Glomerular endothelial cell (primary cell): ENCODE measurements at places on chromosomes 5 and 9.

- DNase-seq: no peak
Measured at GRCh38 chr5:124237206-124237695, 509.2 kb downstream of the ZNF608 start.

DNA sequence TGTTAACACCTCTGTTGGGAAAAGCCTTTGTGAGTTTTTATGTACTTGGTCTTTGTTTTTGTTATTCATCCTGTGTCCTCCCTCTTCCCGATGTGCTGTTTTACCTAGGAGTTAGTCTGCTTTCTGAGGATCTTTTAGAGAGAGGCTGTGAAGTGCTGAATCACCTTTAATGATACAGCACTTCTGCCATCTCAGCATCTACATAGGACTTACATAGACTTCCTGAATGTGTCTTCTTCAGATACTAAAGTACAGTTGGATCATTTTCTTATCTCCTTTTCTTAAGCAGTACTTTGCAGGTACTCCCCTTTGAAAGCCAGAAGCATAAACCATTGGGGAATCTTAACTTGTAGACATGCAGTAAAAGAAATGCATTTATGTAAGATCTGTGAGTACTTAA, 31.5 kb downstream of the OTULIN start:
- DNase-seq: no peak

DNA sequence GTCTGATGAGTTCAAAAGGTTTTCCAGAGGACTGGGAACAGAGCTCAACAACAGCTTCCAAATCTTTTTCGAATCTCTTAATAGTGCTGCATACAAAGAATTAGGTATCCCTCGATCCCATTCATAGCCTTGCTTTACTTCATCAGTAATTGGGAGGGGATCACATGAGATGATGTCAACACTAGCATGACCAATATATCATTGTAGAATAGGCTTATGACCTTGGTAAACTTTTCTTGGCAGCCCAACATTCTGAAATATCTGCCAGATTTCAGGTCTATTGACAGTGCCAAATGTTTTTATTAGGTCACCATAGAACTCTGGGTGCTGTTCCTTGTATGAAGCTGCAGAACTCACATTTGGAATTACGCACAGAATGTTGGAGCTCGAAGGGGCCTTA, 228.9 kb downstream of the FGF10 start:
- DNase-seq: no peak

DNA sequence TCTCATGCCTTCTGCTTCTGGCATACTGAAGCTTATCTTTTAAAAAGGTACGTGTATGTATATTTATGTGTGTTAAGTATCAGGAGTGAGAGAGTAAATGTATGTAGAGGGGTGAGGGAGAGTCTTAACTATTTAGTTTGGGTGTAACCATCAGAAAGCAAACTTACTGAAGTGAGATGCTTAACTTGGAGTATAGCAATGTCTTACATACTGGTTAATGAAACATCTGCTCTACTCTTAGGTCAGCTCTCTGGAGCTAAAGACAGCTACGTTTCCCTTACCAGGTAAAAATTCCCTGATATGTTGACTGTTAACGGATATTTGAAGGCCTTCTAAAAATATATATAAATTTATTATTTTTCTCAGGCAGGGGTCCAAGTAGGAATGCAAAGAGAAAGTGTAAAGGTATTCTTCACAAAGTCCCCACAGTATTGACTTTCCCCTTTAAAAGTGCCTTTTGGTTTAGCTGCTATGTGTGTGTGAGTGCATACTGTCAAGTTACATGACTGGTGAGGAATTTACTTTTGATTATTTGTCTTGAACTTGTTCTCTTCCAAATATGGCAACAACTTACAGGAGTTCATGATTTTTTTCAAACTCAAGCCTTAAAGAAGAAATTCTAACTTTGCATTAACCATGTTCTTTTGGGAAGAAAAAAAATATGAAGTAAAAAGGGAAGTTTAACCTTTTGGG, 12.3 kb upstream of the C5orf24 start:
- no peak for DNase-seq

DNA sequence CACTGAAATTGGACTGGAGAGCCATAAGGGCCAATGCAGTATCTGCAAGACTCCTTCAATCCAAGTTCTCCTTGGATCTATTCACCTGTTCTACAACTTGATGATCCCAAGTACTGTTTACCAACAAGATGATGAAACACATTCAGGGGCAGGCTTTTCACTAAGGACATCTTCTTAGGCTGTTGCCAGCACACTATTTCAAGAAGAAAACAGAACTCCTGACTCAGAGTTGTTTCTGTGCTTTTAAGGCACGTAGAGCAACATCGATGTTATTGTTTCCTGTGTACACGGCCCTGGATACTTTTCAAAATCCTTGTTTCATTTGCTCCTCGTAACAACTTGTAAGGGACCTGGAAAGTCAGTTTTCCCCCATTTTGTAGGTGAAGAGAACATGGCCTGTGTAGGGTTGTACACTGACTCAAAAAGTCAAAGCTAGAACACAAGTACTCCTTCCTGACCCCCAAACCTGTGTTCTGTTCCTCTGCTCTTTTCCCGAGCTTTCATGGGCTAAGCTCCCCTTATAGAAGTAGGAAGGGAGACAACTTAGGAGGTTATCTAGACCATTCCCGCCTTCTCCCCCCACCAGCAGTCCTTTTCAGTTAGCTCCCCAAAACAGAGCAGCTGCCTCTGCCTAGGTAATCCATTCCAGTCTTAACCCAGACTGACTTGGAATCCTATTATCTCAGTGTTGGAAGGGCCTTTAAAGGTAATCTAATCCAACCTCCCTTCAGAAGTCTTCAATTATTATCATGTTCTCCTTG, 5.2 kb upstream of the MGAT1 start:
- DNase-seq: no peak

- DNase-seq: no peak
Measured at GRCh38 chr5:98206566-98206965, 566.9 kb upstream of the RGMB start.

- DNase-seq: no peak
Measured at GRCh38 chr9:89398621-89399020, 80.3 kb downstream of the SECISBP2 start.

DNA sequence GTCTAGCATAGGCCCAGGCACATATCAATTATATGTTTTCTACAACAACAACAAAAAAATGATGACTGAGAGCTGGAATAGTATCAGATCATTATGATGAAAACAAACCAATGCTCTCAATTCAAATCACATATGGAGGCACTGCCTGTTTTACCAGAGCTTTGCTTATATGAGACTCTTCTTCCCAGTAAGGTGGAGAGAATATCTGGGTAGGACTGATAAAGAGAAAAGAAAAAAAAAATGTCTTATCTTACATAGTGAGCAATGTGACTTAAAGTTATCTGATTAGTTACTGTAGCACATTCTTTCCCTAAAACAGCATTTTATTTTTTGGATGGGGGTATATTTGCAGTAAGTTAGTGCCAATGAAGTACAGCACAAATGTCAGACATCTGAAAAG, 154.8 kb downstream of the RAB3C start:
- DNase-seq: no peak

- no peak for DNase-seq
Measured at GRCh38 chr5:128084228-128085167, 932 bp downstream of the SLC12A2 start.

DNA sequence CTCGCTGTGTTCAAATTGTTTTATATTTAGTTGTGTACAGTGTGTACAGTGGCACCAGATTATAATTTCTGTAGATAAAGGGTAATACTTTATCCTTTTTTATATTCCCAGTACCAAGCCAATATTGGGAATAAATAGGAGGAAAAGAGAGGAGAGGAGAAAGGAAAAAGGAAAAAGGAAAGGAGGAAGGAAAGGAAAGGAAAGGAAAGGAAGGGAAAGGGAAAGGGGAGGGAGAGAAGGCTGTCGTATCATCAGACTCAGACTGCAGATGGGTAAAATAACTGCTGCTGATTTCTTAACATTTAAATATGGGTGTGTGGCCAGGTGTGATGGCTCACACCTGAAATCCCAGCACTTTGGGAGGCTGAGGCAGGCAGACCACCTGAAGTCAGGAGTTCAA, 51.0 kb downstream of the C5orf22 start:
- DNase-seq: no peak

DNA sequence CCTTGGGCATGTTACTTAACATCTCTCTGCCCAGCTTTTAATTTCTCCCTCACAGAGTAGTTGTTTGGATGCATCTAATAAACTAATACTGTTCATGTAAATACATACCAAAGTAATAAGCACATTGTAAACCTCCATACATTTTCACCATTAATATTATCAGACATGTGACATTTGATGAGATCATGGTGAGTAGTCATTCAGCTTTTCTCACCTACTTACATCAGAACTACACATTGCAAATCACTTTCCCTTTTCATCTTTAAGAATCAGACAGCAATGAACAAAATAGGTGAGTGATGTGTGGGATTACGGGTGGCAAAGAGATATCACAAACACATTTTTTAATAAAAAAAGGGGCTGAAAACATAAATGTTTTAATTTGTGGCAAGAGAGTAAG, 89.3 kb downstream of the JAKMIP2 start:
- DNase-seq: no peak

DNA sequence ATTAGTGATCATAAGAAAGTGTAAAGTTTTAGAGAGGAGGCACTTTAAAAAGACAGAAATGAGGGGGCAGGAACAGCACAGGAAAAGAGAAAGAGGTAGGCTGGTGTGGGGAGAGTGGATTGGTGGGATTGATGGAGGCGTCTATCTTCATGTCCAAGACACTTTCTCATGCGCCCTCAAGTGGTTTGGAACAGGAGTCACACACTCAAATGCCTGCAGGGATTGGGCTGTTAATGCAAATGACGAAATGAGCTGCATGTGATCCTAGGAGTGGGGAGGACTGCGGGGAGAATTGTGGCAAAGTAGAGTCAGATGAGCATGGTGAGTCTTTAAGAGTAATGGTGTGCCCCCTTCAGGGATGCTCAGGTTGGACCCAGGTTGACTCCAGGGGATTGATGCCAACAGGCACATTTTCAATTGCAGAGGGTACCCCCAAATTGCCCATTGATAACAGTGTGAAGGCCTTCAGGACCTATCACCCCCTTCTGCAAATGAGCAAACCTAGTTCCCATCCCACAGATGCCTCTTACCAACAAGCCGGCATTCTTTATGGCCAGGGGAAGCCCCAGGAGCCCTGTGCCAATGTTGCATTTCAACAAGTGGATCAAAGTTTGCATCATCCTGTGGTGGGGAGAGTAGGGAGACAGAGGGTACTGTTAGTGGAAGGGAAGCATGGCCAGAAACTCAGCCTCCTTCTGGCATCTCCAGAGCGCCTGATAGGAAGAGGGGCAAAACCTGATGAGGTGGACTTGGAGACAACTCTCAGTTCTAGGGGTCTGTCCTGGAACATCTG, 5.3 kb downstream of the SLC36A3 start:
- no peak for DNase-seq

DNA sequence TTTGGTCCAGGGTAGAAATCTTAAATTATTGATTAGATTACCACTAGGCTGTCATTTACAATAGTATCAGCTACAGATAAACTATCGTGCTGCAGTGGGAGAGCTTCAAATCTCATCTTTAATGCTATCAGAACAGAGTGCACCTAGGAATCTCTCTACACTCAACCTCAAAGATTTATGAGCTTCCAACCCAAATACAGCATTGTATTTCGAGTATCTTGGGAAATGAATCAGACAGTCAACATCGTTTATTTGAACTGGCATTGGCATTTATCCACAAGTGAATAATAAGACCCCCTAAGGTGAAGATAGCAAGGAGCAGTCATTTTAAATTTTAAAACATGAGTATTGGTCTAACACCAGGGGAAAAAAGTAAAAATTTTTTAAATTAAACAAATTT, 1203.2 kb downstream of the CDH12 start:
- DNase-seq: no peak

DNA sequence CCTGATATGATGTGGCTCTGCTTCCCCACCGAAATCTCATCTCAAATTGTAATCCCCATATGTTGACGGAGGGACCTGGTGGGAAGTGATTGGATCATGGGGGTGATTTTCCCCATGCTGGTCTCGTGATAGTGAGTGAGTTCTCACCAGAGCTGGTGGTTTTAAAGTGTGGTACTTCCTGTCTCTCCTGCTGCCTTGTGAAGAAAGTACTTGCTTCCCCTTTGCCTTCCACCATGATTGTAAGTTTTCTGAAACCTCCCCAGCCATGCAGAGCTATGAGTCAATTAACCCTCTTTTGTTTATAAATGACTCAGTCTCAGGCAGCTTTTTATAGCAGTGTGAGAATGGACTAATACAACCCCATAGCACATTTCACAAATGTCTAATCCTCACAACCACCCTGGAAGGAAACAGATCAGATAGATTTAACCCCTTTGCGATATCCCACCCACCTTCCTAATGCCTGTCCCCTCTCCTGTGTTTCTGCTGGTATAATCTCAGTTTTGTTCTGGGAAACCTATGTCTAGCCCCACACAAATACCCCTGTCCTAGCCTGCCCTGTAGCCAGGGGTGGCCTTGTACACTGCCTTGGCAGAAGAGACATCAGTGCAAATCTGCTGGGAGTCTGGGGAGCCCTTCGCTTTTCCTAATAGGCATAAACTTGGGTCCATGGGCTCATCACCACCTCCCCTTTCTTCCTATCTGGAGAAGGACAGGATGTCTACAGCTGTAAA, 157.0 kb upstream of the RAI14 start:
- no peak for DNase-seq

DNA sequence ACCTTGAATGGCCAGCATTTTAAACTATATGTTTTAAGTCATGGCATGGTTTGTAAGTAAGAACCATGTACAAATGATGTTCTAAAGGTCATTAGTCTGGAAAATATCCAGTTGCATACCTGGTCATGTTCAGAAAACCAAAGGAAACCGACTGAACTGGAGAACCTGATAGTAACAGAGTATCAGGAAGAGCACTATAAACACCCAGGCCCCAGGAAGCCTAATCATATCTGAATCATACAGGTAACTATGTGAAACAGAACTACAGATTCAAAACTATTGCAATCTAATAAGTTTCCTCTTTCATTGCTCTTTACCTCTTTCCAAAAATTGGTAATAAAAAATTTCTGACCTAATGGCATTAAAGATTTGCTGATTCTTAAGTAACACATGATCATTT, 500.3 kb downstream of the ARHGEF28 start:
- DNase-seq: no peak

GRCh38 chr9:105146677-105147076, 97.8 kb upstream of the SLC44A1 start:
- no peak for DNase-seq

DNA sequence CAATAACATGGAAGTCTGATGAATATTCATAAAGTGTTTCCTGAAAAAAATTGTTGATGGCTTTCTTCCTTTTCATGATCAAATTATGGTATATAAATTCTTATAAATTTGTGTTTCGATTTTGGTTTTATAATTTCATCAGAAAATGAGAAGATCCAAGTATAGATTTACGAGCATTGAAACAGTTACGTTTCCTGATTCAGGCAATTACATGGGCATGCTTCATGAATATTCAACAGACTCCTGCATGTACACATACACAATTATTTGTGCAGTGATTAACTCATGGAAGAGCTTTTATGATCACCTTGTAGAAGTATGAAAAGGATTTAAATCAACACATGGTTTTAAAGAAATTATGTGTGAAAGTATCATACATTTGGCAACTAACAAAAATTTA, 136.7 kb downstream of the MPDZ start:
- no peak for DNase-seq

DNA sequence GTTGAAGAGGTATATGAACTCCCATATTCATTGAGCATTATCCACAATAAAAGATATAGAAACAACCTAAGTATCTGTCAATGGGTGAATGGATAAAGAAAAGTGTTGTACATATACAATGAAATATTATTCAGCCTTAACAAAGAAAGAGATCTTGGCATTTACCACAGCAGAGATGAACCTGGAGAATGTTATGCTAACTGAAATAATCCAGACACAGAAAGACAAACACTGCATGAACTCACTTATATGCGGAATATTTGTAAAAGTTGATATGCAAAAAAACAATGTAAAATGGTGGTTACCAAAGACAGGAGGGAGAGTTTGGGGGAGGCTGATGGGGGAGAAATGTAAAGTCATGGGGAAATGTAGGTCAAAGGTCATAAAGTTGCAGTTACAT, 278.7 kb downstream of the ZNF608 start:
- DNase-seq: no peak
